ENCODE measurements at places on chromosomes 2 and 18. TPM values are rescaled to one million over a fixed set of nuclear protein-coding genes. Genes with fewer than 3 reads are reported as not detected.

GRCh38 chr2:17576802-17577201 is 36.3 kb downstream of the VSNL1 start:
- DNase-seq: no peak

GRCh38 chr2:61469424-61470121 is 1.3 kb downstream of the USP34 start:
- DNase-seq: no peak

- no peak for DNase-seq
Observed at GRCh38 chr2:110886826-110887573, 154.6 kb downstream of the ACOXL start.

DNA sequence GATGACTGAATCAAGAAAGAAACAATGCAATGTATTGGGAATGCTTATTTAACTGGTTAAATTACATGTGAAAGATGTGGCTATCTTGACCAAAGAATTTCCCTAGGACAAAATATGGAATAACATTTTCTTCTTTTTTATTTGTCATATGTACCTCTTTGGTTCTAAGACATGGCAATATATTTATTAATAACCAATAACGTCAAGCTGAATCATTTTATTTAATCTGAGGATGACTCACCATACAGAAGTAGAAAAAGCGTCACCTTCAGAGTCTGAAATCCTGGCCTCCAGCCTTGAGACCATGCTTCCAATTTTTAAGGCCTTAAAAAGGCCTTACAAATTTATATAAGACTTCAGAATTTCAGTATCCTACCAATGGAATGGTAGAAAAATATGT is 1464.9 kb downstream of the SUCLG1 start:
- no peak for DNase-seq

GRCh38 chr2:237458519-237458918 is 28.5 kb upstream of the MLPH start:
- DNase-seq: no peak

DNA sequence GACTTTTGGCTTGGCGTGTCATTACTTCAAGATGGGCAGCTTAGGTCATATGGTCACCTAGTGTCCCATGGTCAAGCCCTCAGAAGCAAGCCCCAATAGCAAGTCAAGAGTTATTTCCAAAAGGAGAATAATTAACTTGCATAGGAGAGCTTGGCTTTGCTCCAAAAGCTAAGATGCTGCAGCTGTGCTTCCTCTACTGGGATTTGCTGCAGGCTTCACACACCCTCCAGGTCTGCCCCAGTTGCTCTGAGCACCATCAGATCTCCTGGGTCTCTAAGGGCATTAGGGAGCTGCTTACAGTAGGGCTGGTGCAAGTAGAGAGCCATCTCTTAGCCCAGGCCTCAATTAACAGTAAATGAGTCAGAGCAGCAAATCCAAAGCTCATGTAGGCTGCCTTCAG is 46.6 kb downstream of the THUMPD2 start:
- DNase-seq: no peak

- DNase-seq: no peak
Observed at GRCh38 chr2:120761164-120761861, 25.6 kb downstream of the GLI2 start.

- DNase-seq: no peak
Observed at GRCh38 chr18:23065234-23065806, 70.0 kb upstream of the CABLES1 start.

- no peak for DNase-seq
Observed at GRCh38 chr18:8235894-8236293, 373.3 kb upstream of the RAB12 start.

Gene MALL
- 0.38 TPM for polyA plus RNA-seq

Gene MAP3K19
- polyA plus RNA-seq: not detected

Gene UGT1A1
- not detected for polyA plus RNA-seq

Data from CD8-positive, alpha-beta memory T cell (primary cell).